ENCODE measurements at places on chromosomes 7 and 10.

GRCh38 chr7:30369879-30370278, 85.5 kb downstream of the ZNRF2 start:
- DNase-seq, result no peak

DNA sequence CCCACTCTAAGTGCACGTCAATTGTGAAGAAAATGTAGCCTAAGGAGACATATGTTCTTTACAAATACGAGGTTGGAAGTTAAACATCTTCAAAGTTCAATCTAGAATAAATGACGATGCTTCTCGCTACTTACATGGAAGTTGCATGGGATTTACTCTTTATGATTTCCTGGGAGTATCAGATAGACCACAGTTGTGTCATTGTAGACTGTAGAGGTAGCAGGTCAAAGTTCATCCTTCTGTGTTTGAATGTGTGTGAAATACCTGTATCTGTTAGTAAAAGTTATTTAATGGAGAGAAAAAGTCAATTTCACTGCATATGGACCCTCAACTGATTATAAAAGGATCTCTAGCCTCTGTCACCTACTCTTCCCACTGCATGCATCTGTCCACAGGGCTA, 112.6 kb downstream of the C1GALT1 start:
- DNase-seq, result no peak

- no peak for DNase-seq
Measured at GRCh38 chr7:55075464-55076021, 56.7 kb downstream of the EGFR start.

GRCh38 chr10:5404208-5405041, at the start of gene TUBAL3:
Gene TUBAL3 (minus strand): TSS chr10:5404828. CDS start chr10:5404792, 36 bp downstream.
- DNase-seq, result no peak

- DNase-seq, result no peak
Measured at GRCh38 chr10:132170561-132171361, 16.0 kb upstream of the DPYSL4 start.

GRCh38 chr10:129877773-129878371, 86.2 kb downstream of the EBF3 start:
- peak; percentile 54 for DNase-seq

- DNase-seq, result no peak
Measured at GRCh38 chr7:159076333-159076732, 68.3 kb downstream of the VIPR2 start.

GRCh38 chr7:36644625-36645422, 79.5 kb downstream of the AOAH start:
- no peak for DNase-seq

DNA sequence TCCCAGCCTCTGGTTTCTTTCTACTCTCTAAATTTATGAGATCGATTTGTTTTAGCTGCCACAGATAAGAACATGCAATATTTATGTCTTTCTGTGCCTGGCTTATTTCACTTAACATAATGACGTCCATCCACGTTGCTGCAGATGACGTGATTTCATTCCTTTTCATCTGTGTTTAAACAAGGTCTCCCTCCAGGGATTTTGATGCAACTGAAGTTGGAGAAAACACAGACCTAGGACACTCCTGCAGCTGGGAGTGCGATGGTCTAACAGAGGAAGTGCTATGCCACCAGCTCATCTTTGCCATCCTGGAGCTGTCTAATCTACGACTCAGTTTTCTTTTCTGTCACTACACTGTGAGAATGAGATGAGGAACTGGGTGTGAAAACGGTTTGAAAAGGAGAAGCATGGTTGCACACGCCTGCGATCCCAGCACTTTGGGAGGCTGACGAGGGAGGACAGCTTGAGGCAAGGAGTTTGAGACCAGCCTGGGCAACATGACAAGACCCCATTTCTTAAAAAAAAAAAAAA, 1.5 kb upstream of the KCTD7 start:
- peak; percentile 7 for DNase-seq

- DNase-seq, result no peak
Measured at GRCh38 chr10:6763423-6763822, 183.3 kb upstream of the PRKCQ start.

- no peak for DNase-seq
Measured at GRCh38 chr7:139659922-139660316, 117.9 kb downstream of the HIPK2 start.

GRCh38 chr10:75827587-75828021, 396.2 kb downstream of the LRMDA start:
- DNase-seq, result no peak

GRCh38 chr7:7354674-7355073, 172.3 kb downstream of the C1GALT1 start:
- DNase-seq, result no peak

GRCh38 chr10:118925404-118926071, 104.0 kb upstream of the NANOS1 start:
- DNase-seq, result no peak

DNA sequence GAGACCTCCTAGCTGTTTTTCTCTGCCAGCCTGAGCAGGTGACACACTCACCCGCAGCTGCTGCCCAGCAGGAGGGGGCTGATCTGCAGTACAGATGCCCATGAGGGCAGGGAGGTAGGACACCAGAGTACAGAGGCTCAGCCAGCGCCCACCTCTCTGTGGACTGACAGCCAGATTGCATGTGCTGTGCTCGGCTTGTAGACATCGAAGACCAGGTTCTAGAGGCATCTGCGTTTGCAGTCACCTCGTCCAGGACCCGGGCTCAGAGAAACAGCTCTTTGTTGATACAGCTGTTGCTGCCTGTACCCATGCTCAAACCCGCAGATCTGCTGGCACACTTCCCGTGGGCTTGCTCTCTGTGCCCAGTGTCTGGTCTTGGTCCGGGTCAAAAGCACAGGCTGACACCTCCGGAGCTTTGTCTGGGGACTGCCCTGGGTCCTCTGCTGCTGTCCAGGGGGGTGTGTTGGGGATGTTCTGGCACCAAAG, 224.7 kb downstream of the GLRX3 start:
- DNase-seq, result no peak

GRCh38 chr10:36720895-36721294, 404.5 kb upstream of the ANKRD30A start:
- DNase-seq, result no peak

GRCh38 chr7:27737616-27738015, 2.3 kb upstream of the TAX1BP1 start:
- no peak for DNase-seq

- no peak for DNase-seq
Measured at GRCh38 chr7:111931016-111931517, 275.1 kb downstream of the DOCK4 start.

DNA sequence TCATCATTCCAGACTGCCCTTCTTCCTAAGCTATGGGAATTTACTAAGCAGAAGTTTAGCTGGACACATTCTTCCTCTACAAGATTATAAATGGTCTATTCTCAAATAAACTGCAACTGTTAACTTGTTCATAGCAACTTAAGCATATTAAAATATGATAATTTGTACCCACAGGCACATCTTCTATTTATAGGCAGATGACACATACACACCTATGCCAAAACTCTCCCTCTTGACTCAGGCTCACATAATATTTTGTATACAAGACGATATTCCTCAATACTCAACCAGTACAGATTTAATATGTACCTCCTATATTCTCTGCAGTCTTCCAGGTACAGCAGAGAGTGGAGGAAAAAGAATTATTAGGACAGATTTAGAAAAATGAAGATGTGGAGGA, 232.7 kb upstream of the KIAA1217 start:
- no peak for DNase-seq

GRCh38 chr7:141073641-141074161, at the start of gene TMEM178B:
Gene TMEM178B (plus strand): TSS chr7:141074064.
- DNase-seq, result no peak

DNA sequence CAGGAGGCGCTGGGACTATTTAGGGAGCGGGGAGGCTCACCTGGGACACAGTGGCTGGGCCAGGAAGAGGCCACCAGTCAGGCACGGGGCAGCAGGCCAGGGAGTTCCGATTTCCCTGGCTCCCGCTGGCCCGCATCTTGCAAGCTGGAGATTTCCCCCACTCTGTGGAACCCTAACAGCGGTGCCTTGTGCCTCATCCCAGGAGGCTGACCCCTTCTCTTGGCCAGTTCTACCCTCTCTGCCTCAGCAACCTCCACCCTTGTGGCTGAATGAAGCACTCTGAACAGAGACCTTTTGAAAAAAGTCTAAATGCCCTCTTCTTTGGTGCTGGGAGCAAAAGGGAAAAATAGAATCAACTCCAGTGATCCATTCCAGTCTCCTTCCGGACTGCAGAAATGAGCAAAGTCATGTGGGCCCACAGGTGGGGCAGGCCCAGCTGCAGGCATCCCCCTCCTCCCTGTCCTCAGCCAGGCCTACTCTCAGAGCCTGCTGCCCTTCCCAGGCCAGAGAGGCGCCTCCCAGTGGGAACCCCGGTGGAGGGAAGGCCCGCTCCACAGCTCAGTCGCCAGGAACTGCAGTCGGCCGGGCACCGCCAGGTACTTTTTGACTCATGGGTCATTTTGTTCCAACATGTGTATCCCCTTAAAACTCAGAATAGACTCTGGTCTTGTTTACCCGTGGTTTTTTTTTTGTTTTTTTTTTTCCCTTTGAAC, 155.5 kb downstream of the ZNF248 start:
- no peak for DNase-seq

DNA sequence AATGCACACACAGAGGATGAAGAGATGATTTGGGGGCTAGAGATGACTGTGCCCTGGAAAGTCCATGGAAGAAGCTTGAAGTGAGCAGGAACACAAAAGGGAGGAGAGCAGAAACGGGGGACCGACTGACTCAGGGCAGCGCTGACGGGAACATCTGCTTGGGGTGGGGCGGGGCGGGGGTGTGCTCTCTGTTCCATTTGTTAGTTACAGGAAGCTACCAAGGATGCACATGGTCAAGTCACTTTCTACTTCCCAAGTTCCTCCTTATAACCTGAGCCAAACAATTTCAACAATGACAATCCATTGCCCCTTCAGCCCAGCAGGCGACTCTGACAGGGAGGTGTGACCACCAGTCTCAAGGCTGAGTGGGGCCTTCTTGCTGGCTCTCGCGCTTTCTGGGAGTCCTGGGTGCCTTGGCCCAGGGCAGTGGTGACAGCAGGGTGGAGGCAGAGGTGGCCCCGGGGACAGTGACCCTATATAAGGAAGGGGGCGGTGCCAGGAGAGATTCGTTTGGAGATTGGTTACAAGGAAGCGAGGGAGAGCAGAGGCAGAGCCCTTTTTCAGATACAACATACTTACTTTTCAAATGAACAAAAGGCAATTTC, 39.6 kb downstream of the CLEC2L start:
- no peak for DNase-seq

DNA sequence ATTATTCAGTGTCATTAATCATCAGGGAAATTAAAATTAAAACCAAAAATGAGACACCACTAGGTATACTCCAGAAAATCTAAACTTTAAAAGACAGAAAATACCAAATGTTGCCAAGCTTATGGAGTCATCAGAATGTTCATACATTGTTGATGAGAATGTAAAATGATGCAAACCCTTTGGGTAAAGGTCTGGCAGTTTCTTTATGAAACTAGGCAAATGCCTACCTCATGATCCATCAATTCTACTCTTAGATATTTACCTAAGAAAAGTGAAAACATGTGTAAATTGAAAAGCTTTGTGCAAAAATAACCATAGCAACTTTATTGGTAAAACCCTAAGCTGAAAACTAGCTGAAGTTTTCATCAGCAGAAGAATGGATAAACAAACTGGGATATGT, 329.5 kb upstream of the MEOX2 start:
- no peak for DNase-seq

DNA sequence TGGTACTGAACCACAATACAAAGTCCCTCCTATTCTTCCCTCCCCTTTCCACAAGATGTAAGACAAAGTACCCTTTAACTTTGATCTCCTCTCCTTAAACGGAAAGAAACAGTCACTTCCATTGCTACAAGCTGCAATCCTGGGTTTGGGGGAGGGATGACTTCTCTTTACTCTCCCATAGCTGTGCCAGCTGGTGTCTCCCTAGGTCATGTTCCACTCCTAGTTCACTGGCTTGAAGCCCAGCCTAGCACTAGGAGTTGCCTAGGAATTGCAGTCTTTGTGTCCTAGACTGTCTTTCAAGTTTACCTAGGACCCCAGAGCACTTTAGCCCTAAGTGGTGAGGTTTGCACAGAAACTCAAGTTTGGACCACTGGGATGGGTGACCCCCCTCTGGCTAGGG, 311.1 kb downstream of the HPSE2 start:
- DNase-seq, result no peak

DNA sequence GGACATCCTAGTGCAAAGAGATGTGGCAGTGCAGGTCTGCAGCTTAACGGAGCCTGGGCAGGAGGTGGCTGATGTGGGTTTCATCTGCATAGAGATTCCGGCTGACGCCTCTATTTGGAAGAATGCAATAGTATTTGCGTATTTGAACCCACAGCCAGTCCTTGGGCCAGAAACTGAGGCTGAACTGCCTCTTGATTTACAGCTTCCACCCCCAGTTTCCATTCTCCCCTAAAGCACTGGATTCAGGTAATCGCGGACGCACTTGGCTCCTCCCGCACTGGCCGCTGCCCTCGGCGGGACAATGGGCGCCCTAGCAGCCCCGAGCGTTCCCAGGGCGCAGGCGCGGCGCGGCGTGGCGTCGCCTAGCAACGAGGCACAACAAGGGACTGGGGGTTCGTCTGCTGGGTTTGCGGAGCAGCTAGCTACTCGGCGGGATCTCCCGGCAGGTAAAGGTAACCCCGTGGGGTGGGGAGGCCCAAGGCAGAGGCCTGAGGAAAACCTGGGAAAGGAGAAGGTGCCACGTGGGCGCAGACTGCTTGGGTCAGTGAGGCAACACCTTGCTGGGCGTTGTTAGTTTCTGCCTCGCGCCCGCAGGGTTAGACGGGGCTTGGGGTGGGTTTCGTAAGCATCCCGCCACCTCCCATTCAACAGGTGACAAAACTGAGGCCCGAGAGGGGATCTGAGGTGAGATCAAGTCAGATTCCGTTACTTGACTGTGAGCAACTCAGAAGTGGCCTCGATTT, at the start of gene ARMC3:
Gene ARMC3, plus strand, starts transcription at position 393 of the 743 bp plus-strand sequence. CDS start 3,944 bp downstream, outside the sequence.
- no peak for DNase-seq

GRCh38 chr7:47526466-47526865, 55.4 kb downstream of the TNS3 start:
- no peak for DNase-seq

DNA sequence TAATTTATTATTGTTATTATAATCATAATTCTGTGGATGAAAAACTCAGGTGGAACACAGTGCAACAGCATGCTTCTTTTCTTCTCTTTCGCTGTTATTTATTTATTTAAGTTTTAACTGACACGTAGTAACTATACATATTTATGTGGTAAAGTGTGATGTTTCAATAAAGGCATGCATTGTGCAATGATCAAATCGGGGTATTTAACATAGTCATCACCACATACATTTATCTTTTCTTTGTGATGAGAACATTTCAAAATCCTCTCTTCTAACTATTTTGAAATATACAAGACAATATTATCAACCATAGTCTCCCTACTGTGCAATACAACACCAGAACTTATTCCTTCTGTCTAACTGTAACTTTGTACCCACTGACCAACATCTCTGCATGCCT, 152.5 kb upstream of the LYZL1 start:
- DNase-seq, result no peak

Measured in NCI-H1436 (cell line).